RWPE1 (cell line): ENCODE measurements at places on chromosomes 2 and 18.

DNA sequence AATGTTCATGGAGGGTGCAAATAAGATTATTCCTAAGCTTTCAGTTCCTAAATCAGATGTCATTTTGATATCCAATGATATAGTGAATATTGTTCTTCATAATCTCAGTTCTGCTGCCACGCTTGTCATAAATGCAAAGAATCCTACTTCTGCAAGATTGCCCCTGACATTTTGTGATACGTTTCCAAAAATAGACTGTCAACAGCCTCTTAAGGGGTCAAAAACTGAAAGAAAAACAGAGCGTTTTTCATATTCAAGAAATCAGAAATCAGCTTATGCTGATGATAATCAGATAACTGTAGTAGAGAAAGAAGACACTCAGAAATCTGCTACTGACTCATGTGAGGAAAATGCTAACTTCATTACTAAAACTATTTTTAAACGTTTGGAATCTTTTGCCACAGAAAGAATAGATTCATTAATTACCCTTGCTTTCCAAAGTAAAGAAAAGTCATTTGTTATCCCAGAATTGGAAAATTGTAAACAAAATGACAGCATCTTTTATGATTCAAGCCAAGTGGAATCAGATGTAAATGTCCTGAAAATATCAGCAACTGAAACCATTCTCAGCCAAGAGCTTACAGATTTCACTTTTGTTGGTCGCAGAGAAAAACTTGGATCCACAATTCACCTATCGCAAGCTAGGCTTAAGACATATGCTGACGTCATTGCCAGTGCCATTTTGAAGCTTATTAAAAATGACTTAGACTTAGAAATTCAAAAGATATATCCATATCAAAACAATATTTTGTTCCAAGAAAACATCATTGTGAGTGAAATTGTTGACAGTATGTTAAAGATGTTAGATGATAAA, 55.1 kb downstream of the FSIP2 start:
- DNase-seq: no peak

DNA sequence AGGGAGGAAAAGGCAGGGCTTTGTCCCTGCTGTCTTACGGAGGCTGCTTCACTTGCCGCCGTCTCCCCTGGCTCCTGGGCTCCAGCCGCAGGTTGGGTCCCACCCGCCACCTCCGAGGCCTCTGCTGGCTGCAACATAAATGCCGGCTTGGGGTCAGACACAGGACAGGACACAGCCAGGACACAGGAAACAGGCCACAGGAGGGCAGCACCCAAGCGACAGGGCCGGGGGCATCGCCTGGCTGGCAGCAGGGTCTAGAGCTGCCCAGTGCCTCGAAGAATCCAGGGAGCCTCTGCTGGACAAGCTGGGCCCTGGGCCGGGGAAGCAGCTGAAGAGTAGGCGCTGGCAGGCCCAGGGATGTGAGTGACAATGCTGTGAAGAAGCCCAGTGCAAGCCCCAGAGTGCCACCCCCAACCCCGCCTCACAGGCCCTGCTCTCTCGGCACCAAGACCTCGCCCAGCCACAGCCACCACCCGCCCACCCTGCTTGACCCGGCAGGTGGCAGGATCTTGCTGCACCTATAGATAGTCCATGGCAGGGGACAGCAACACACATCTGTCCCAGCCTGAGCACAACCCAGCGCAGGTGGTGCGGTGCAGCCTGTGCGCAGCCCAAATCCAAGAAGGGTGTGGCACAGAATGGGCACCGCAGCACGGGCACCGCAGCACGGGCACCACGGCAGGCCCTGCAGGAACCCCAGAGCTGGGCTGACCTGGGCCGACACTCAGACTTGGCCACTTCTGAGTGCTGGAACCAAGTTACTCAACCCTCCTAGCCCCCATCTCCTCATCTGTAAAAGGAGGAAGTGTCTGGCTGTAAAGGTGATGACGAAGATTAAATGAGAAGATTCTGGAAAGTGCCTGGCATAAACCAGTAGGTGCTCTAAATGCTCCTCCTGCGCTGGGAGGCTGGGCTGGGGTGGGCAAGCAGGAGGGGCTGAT, 55.6 kb downstream of the BIN1 start:
- no peak for DNase-seq

- DNase-seq: no peak
These were observed 34.1 kb downstream of the EEF1B2 start for GRCh38 chr2:206193671-206194357.

- DNase-seq: no peak
These were observed 5.0 kb downstream of the TANK start for GRCh38 chr2:161165266-161165665.

- no peak for DNase-seq
These were observed 637.3 kb downstream of the ERBB4 start for GRCh38 chr2:211901226-211901846.
